ENCODE measurements at places on chromosomes 1 and 21. TPM values are rescaled to one million over a fixed set of nuclear protein-coding genes. Genes with fewer than 3 reads are reported as not detected.

The LRRIQ3 gene
- 1.8 TPM for total RNA-seq

DNA sequence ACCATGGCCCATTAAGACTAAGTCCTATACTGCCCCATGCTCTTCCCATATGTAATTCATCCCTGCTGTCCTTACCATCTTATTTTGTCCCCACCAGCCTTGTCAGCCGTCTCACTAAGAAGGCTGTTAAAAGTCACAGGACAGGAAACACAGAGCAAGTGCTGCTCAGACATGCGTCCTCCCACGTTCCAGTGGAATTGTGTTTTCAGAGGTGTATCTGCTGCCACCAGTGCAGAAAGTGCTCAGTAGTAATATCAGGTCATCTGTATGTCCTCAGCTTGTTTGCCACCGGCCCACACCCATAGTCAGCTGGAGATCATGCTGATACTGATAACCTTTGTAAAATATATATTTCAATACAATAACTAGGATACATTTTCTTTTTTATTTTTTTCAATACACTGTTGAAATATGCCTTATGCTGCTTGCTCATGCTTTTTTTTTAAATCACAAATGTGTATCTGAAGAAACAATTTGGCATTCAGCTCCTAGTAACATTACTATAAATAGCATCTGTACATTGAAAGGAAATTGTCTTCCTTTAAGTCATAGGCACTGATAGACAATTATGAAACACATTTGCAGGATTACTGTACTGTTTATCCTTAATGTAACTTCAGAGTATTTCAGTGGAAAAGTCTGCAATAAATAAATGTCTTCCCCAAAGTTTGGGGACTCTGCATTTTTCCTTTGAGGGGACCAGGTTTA, 156.9 kb downstream of the EDEM3 start:
- no peak overlapping the region for H3K27ac ChIP-seq
- H3K4me3 ChIP-seq, result no peak overlapping the region
- no peaks in the 10 kb centered on the region for H3K36me3 ChIP-seq
- DNase-seq, result peak; percentile 73
- H3K4me1 ChIP-seq, result peaks cover 8% of the 10 kb centered on the region
- no peaks in the 10 kb centered on the region for H3K27me3 ChIP-seq

DNA sequence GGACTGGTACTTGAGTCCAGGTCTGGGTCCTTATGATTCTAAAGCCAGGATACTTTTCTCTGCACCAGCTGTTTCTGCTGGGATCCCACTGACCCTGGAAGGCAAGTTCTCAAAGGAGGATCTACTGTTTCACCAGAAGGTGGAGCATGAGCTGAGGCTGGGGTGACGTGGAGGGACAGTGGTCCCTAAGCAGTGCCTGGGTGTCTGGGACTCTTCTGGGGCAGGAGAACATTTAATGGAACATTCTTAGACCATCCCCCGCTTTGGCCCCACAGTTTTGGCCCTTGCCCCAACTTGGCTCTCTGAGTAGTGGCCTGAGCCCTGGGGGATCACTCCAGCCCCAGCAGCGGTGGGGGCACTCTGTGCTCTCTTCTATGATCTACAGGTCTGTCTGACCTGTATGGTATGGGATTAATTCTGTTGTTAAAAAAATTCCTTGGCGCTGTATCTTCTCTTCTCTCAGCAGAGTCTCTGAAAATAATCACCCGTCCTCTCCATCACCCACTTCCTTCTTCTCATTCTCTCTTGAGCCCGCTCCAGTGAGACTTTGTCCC, 60.3 kb upstream of the CSF3R start:
- no peaks in the 10 kb centered on the region for H3K36me3 ChIP-seq
- no peaks in the 10 kb centered on the region for H3K4me1 ChIP-seq
- peaks cover 5% of the 10 kb centered on the region for H3K27me3 ChIP-seq
- H3K27ac ChIP-seq, result no peak overlapping the region
- no peak overlapping the region for H3K4me3 ChIP-seq

- no peak overlapping the region for H3K4me3 ChIP-seq
- DNase-seq, result peak; percentile 16
- H3K4me1 ChIP-seq, result no peaks in the 10 kb centered on the region
- H3K27ac ChIP-seq, result no peak overlapping the region
- no peaks in the 10 kb centered on the region for H3K27me3 ChIP-seq
These were observed 342.0 kb upstream of the CAMK1G start for GRCh38 chr1:209241487-209241886.
